CD8-positive, alpha-beta T cell (primary cell): ENCODE measurements at places on chromosomes 7 and 10.

- DNase-seq: peak; percentile 23
Observed at GRCh38 chr7:139109983-139110411, 477 bp upstream of the ZC3HAV1 start.

GRCh38 chr7:24741679-24742505, 15.4 kb downstream of the GSDME start:
- DNase-seq: no peak

DNA sequence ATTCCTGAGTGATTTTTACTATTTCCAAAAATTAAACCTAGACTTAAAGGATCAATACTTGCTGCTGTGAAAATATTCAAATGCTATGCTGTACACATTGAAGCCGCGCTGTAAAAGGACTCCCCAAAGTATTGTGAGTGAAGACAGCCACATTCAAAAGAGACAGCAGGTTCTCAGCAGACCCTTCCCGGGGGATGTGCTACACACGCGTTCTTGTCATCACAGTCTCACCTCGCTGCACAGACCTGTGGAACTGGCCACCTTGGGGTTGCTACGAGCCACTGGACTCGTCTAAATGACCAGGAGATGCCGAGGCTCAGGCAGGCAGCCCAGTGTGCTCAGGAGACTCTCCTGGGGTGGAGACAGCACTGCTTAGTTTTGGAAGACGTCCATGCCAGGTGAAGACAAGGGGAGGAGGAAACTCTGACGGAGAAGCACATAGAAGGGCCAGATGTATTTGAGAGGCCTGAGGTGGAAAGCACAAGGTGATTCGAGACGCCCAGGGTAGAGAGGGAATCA, 367.7 kb upstream of the SHH start:
- DNase-seq: no peak

DNA sequence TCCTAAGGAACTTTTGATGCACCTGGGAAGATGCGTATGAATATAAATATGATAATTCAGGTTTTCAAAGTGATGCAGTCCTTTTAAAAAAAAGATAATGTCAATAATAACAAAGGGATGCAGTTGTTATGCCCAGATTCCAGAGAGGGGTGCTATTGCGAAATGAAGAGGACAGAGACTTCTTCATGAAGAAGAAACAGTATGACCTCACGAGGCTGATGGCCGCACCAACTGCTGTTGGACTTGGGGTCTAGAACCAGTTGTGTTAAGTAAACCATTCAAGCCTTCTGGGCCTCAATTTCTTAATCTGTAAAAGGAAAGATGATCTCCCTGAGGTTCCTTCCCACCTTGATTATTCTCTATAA, 55.1 kb downstream of the LYZL2 start:
- no peak for DNase-seq

- DNase-seq: no peak
Observed at GRCh38 chr7:28626624-28627262, 214.4 kb downstream of the CREB5 start.

DNA sequence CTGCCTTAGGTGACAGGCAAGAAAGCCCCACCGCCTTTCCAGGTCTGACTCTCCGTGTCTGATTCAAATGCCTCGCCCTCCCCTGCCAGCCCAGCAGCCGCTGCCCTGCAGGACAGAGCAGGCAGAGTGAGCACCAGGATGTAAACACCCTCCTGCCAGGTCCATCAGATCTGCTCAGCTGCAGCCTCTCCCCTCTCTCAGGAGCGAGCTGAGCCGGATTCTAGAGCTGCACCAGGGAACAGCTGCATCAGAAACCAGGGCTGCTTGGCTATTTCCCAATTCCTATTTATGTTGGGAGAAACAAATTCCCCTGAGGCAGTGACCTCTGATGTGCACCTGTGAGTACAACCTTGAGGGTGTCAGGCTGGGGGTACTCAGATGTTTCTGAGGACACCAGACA, 121.5 kb upstream of the ZMIZ1 start:
- DNase-seq: no peak

DNA sequence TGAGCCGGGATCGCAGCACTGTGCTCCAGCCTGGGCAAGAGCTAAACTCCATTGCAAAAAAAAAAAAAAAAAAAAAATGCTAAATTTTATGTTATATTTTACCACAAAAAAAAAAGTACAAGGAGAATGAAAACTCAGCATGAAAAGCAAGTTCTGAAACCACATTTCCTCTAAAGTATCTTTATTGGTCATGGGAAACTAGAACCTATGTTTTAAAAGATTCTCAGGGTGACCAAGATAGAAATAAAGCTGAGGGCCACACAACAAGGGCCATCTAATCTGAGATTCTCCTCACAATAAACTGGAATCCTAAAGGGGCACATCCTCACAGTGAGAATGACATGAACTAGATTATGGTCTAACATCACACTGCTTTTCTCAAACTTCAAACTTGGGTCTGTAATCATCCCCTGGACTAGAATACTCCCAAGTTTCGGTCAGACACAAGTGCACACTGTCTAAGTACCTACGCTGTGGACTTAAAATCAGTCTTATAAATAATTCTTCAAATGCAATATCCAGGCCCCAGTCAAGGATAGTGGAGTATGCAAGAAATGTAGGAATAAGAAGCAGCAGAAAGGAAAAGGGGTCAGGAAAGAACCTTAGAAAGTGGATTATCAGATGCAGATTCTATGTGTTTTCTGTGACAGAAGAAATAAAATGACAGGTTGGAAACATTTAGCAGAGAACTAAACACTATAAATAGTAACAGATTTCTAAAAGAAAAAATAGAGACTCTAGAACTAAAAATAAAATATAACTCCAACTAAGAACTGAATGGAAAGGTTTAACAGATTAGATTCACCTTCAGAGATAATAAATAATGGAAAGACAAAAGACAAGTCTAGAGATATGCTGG, 49.9 kb downstream of the COA1 start:
- peak; percentile 14 for DNase-seq

DNA sequence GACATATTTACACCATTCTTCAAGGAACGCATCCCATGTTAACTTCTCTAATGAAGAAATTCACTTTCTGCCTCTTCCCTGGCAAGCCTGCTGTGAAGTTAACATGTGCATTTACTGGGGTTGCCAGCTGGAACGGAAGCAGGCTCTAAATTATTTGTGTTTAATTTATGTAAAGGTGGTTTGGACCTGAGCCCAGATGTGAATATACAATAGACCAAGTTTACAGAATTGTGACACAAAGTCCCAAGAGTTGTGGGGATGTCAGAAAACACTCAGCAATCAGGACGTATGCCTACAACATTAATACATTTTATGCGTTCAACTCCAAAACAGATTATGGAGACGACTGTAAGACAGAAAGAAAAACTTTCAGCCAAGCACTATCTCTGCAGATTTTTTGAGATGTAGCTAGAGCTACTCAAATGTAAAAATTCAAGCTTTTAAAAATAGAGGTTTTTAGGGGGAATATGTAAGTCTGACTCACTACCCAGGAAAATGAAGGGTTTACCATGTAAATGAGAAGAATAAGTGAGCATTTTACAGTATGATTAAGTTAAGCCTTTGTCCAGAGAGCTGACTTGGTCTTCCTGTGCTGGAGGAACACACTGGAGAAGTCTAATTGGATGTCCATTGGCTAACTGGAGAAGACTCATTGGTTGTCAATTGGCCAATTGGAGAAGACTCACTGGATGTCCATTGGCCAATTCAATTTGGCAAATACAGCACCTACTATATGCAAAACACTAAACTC, 19.5 kb downstream of the NRP1 start:
- DNase-seq: no peak

DNA sequence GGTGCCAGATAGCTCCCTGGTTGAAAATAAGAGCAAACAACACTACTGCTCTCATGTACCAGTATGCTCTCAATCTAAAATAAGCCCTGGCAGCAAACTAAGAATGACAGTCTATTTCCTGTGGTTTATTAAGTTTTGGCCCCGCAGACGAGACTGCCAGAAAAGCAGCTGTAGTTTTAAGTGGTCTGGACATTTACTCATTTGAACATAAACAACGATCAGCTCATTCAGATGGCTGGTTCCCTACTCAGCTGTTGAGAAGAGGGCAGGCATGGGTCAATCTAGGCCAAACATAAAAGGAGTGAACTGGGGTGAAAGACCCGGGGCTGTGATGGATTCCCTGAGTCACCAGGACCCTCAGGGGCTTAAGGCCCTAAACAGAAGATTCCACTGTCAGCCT, 4.5 kb downstream of the TRIL start:
- DNase-seq: no peak

DNA sequence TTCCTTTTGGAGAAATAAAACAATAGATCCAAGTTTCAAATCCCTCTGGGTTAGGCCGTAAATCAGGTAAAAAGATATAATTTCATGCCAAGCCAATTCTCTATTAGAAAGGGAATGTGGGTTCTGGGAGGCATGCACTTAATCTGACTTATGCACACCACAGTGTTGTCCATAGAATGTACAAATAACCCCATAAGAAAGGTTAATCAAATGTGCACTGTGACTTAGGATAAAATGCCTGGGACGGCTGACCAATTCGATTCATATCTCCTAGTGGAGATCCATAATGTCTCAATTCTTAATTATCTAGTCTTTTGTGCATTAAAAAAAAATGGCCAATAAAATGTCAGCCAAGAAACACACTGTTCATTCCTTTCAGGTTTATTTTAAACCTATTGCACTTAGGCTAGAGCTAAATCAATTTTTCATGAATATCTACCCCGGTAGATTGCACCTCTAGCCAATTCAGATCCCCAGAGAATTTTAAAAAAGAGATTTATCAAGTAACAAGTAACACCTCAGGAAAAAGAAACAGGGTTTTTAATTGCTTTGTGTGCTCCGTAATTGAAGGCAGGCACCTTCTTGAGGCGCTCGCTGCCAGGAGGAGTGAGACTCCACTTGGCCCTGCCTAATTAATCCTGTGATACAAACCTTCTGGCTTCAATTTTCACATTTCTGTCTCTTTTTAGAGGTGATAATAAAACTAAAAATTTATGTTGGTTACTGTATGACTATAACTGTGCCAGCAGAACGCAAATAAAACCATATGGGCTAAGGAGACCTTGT, 265.1 kb downstream of the ETV1 start:
- no peak for DNase-seq

- DNase-seq: no peak
Observed at GRCh38 chr7:45568536-45569289, 5.5 kb upstream of the ADCY1 start.

GRCh38 chr10:47139121-47139520, 160.9 kb upstream of the GDF10 start:
- no peak for DNase-seq

DNA sequence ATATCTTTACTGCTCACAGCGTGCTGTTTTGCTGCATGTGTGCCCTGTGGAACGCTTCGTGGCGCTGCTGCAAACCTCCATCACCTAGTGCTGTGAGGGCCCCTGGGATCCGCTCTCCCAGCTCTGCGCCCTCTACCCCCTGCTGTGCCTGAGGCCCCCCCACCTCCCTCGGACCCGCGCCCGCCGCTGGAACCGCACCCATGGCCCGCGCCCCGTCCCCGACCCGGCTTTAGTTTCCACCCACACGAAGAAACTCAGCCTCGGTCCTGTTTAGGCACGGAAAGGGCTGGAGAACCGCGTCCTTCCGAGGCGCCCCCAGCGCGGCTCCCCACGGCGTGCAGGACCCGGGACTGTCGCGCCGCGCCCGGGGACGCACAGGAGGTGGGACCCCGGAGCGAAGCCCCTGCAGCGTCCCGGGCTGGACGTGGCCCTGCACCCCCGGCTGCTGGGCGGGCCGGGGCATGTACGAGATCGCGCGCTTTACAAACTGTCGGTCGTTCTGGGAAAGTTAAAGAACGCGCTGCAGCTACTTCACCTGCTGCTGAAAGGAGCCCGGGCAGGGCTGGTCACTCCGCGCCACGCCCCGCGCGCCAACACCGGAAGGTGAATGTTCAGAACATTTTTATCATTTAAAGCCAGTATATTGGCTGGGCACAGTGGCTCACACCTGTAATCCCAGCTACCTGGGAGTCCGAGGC, 54.3 kb downstream of the BMS1 start:
- no peak for DNase-seq

- DNase-seq: no peak
Observed at GRCh38 chr7:107961405-107961804, 41.6 kb downstream of the LAMB1 start.

- no peak for DNase-seq
Observed at GRCh38 chr10:35498693-35499092, 106.4 kb upstream of the GJD4 start.

- no peak for DNase-seq
Observed at GRCh38 chr10:100766693-100767421, 21.5 kb downstream of the PAX2 start.

DNA sequence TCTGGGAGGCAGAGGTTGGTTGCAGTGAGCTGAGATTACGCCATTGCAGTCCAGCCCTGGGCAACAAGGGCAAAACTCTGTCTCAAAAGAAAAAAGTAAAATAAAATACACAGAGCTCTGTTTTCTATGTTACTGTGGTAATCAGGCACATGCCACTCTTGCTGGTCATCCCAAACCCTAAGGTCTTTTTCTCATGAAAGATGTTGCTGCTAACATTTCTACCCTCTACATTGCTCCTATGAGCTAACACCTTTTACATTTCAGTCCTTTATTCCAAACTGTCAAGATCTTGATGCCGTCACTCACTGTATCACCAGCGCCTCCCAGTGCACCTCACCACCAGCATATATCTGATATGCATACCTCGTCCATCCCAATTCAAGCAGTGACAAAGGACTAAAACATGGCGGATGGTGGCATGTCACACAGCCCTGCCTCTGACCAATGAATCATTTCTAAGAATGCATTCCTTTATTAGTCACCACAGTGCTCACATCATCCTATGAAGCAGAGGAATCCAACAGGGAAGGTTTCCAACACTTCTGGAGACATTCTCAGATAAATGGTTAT, 4.3 kb downstream of the DAGLB start:
- DNase-seq: no peak

DNA sequence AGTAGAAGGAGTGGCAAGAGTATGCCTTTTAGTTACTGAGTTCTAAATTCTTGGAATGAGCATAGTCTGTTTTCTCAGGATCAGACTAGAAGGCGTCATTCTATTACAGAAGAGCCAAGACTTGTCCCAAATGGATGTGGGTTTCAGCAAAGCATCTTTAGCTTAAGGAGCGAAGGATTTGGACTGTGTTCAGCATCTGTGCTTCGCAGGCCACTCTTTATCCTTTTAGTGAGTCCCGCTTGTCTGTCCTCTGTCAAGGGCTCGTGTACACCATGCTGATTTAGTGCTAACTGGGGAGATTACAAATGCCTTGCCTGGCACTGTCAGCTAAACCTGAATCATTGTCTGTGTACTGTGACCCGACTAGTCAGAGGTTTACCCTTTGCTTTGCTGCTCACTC, 465.7 kb downstream of the AUTS2 start:
- no peak for DNase-seq

- DNase-seq: no peak
Observed at GRCh38 chr10:123746942-123747341, 80.8 kb downstream of the GPR26 start.

- DNase-seq: no peak
Observed at GRCh38 chr7:150365673-150366398, 2.8 kb upstream of the REPIN1 start.
